ENCODE measurements at places on chromosomes 1 and 21. TPM values are rescaled to one million over a fixed set of nuclear protein-coding genes. Genes with fewer than 3 reads are reported as not detected.
A peak's percentile ranks its signal among the peaks of the same experiment; 100 is the strongest.

Gene ITSN1
- total RNA-seq: 26.1 TPM

Gene CFAP74
- total RNA-seq: 0.27 TPM

- no peak for DNase-seq
Observed at GRCh38 chr1:175081983-175082382, 14.3 kb downstream of the TNN start.

DNA sequence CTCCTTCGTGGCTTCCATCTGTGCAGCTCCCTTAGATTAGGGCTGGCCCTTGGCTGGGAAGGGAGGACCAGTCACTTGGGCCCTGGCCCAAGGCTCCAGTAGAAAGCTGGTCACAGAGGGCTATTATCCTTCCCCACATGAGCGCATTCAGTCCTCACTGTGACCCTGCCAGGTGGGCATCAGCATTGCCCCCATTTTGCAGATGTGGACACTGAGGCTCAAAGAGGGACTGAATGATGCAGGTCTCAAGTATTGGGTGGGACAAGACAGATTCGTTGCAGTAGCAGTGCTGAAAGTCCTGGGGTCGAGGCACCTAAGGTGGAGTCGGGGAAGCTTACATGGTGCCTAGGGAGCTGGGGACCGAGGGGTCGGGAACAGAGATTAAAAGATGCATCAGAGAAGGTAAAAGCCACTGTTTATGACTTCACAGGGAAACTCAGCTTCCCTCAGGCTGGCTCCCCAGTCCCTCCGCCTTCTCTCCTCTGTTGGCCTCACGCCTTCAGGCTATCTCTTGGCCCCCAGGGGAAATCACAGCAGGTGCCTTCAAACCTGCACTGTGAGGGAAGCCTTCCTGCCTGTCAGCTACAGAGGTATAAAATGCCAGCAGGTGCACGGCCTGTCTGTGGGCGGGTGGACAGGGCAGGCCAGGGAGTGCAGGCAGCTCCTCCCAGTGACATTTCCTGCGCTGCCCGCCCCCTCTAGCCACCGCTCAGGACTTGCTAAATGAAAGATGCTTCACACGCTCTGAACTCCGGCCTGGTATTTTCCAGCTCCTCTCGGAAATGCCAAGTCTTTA is 178.4 kb downstream of the GRIK3 start:
- no peak for DNase-seq

DNA sequence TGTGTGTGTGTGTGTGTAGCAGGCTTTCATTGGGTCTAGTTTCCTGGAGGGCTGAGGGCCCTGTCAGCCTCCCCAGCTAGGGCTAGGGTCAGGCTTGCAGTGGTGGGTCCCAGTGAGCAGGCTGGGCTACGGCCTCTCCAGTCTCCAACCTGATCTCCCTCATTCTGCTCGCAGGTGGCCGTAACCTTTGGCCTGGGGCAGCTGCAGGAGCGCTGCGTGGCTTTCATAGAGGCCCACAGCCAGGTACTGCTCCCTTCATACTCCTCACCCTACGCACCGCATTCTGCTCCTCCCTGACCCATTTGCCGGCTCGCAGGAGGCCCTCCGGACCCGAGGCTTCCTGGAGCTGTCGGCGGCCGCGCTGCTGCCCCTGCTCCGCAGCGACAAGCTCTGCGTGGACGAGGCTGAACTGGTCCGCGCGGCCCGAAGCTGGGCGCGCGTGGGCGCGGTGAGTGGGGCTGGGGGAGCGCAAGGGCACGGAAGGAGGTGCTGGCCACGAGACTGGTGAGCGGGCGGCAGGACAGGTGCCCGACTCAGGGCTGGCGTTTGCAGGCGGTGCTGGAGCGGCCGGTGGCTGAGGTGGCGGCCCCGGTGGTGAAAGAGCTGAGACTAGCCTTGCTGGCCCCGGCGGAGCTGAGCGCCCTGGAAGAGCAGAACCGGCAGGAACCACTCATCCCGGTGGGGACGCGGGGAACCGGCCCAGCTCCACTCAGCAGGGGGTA is 4.7 kb downstream of the BTBD19 start:
- DNase-seq: no peak

DNA sequence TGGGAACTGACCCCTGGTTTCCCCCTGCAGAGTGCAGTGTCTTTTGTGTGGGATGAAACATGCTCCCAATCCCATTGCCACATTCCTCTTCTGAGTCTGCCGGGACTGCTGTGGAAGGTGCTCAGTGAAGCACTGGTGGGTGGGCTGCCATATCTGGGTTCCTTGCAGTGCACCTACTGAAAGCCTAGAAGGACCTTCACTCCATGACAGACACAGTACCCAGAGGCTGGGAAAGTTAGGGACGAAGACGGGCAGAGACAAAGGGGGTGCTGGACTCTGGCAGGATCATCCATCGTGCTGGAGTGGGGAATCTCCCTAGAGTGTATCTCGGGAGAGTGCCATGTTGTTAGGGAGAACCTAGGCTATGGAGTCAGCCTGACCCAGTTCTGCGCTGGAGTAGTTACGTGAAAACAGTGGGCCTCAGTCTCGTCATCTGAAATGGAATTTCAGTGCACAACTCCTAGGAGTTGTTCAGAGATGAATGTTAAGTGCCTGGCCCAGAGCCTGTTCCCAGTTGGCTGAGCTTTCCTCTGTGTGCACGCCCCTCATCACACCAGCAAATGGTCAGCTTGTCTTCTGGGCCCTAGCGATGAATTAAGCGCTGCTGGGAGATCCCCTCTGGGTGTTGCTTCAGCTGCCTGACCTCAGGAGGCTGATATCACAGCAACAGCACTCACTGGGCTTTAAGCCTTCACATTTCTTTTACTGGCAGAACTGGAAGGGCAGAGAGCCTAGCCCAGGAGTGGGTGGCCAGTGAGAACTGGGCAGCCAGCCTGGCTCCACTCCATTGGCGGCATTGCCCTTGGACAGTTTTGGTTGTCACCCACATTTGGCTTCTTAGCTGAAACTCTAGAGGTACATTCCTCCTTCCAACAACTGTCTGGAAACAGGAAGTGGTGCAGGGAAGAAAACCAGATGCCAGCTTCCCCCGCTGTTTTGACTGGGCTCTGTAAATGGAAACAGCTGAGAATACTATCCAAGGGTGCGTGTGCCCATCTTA is 479.8 kb upstream of the VAMP3 start:
- DNase-seq: no peak

DNA sequence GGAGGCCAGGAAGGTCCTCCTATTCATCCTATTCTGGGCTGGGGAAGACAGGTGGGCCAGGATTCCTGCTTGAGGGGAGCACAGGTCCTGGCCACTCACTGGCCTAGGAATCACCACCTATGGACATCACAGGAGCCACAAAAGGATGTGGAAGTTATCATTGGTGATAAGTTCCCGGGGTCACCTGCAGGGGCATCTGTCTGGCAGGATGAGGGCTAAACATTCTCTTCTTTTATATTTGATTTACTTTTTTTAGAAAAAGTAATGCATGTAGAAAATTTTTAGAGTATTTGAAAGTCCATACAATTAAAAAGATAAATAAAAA is 33.2 kb upstream of the KIAA0040 start:
- no peak for DNase-seq

- peak; percentile 78 for DNase-seq
Observed at GRCh38 chr1:234958066-234958705, 170.5 kb downstream of the TOMM20 start.
